ENCODE measurements at places on chromosomes 12 and 14.

DNA sequence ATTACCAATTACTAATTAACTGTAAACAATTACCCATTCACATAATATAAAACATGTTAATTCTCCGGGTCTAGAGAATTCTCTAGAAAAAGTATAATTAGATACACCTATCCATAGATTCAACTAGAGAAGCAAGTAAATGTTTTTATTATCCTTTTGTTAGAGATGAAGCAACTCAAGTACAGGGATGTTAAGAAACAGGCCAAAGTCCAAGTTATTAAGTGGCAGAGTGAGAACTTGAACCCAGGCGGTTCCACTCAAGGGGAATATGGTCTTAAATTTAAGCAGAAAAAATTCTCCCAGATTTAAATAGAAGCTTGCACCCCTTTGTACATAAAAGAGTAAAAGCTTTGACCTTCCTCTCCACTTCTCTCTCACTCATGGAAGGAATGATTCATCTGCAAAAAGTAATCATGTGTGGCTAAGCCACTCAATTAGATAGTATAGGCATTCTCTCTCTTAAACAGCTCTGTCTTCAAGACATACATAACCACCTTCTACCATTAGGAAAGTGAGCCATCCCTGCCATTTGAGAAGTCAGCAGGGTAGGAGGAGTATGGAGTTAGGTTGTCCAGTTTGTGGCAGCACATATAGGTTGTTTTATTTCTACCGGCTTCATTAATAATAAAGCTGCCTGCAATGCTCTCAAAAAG, 34.1 kb downstream of the ERGIC2 start:
- DNase-seq: no peak

DNA sequence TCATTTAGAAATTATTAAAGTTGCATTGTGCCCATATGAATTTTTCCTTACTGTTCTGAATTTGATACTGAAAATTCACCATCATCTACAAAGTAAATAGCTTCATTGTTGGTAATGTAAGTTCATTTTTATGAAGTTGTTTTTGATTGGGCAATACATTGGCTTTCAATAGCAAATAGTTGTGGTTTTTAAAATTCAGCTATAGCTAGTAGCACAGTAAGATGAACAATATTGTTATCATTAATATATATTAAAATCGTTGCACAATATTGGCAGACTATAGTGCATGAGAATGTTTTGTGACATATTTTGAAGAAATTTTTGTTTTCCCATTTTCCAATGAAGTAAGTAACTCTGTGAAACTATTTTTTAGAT, 575.0 kb downstream of the PRKD1 start:
- no peak for DNase-seq

- DNase-seq: no peak
These were observed 342.2 kb upstream of the SFSWAP start for GRCh38 chr12:131368668-131369071.

DNA sequence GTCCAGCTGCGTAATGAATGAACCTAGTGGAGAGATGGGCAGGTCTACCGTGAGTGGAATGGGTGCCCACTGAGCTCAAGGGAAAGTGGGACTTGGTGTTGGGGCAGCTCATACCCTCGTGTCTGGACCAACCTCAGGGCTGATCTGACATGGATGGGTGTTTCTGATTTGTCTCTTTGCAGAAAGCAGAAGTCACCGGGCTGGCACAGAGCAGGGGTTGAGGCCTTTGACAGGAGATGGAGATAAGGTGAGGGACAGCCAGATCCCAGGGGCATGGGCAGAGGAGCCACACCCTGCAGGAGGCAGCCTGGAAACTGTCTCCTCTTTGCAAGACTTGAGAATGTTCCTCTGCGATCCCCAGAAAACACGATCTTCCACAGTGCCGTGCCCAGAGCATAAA, 20.9 kb upstream of the PPP1CC start:
- no peak for DNase-seq

DNA sequence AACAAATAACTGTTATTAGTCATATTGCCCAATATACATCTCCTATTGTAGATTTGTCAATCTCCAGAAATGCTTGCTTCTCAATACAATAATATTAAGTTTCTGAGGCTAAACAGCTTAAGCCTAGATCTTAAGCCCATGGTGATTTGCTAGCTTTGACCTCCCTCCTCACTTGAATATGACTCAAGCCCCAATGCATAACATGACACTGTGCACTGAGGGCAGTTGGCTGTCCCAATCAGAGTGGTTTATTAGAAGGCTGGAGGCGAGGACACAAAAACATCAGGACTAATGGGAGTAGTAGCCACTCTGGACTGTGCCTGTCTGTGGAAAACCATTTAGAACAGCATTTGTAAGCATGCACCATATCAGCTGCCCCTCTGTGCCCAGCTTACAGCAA, 81.1 kb upstream of the GTF2A1 start:
- DNase-seq: no peak

GRCh38 chr12:52126050-52126604, 46.6 kb downstream of the SMIM41 start:
- DNase-seq: no peak

Measured in retina (tissue), 1 donor.